ENCODE measurements at places on chromosomes 7 and 10.

- no peak for DNase-seq
Measured at GRCh38 chr10:53009961-53010907, 237.7 kb upstream of the MBL2 start.

DNA sequence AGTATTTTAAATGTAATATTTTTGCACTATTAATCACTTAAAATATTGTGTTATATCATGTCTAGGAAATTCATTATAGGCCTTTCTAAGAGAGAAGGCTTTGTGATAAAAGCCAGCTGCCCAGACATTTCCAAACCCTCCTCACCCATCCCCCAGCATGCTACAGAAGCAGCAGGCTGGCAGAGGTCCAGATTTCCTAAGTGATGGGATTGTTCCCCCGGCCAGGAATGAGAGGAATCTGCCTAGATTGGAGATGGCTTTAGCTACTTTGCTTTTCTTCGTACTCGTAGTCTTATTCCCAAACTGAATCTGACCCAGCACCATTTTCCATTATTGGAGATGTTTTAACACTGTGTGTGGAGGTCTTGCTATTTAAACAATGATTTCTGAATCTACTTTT lies 29.4 kb downstream of the CDK14 start:
- no peak for DNase-seq

- no peak for DNase-seq
Measured at GRCh38 chr10:70683940-70684339, 11.6 kb downstream of the ADAMTS14 start.

GRCh38 chr7:68422281-68422680 lies 1176.0 kb upstream of the AUTS2 start:
- DNase-seq, result no peak

DNA sequence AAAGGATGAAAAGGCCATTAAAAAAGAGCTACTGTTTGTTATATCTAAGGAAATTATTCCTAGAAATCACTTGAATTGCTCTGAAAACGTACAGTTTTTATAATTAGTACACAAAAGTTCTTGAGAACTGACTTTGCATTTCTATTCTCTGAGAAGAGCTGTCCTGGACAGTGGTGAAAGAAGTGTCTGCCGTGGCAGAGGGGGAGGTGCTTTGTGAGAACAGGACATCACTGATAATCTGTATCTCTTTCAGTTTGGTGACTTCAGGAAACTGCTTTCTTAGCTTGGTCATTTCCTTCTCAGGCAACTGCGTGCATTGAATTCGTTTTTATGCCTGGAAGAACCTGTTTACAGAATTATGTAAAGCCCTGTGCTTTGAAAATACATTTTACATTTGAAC lies 52.1 kb downstream of the POLL start:
- no peak for DNase-seq

GRCh38 chr10:88660598-88660884 lies 3.7 kb upstream of the LIPF start:
- DNase-seq, result no peak

DNA sequence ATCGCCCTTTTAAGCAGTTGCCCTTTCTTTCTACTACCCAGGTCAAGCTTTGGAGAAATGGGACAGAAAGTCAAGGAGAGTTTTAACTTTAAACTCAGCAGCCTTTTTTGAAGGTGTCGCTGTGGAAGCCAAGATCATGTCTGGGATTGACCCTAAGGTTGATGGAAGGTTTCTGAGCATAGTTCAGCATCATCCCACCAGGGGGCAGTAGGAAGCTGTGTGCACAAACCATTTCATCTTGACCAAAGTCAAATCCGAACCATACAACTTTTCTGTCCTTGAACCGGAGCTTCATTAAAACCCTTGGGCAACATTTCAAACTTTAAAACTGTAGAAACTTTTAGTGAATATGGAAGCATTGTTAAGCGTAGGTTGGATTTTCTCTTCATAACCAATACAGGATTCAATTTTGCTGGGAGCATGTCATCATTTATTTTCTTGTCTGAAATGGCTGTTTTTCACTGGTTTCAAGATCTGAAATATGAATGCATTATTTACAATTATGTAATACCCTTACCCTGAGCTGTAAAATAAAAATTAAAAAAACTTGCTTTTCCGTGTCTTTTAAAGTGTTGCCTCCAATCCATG lies 214.4 kb upstream of the KIAA1217 start:
- DNase-seq, result no peak

DNA sequence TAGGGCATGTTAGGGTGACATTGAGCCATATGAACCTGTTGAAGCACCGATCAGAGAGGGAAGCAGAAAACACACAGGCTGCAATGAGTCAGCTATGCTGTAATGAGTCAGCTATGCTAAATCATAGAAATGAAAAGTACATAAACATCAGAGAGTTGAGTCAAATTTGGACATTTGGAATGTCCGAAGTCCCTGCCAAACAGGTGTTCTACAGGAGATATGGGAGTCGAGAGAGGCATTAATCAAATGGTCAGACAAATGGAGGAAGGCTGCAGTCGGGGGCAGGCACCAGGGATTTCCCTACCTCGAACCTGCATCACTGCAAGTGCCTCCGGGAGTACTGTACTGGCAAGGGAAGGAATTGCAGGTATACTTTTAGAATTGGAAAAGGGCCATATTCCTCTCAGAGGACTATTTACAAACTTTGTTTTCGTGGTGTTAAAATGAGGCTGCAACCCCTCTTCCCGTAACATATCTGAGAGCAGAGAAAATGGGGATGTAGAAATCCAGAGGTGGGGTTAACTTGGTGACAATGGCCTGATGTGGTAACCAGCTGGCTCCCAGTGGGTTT lies 8.8 kb upstream of the ZC3HAV1 start:
- no peak for DNase-seq

DNA sequence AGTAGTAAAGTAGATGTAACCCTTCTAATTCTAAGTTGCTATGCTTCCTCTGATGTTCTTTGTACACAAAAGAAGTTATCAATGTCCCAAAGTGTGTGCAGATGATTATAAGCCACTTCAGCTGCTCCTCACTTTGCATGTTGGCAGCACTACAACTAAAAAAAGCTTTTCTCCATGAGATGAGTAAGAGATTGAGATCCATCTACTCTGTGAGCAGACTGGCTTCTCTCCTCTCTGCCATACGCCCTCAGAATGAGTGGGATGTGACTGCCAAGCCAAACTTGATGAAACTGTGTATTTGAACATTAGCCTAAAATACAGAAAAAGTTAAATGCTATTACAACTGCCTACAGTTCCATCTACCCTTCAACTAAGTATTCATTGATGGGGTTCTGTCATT lies 102.9 kb upstream of the ETV1 start:
- no peak for DNase-seq
